ENCODE measurements at places on chromosomes 7 and 10. TPM values are rescaled to one million over a fixed set of nuclear protein-coding genes. Genes with fewer than 3 reads are reported as not detected.

Gene NCF1
- 1.8 TPM for total RNA-seq

Gene FRMD4A
- total RNA-seq = 7.0 TPM

Gene MACROH2A2
- total RNA-seq = 16.3 TPM

Gene CCL26
- total RNA-seq = not detected

Gene MDH2
- total RNA-seq = 52.0 TPM

Gene DTX2
- 51.2 TPM for total RNA-seq

Gene ATP5F1C
- total RNA-seq = 387 TPM

Gene CALML3
- total RNA-seq = not detected

Gene CUL1
- 36.1 TPM for total RNA-seq

Gene ZNF282
- total RNA-seq = 37.3 TPM

Gene CYP17A1
- not detected for total RNA-seq

Gene FAM237B
- total RNA-seq = not detected

Gene CHST12
- total RNA-seq = 6.0 TPM

Gene ASAH2B
- 3.3 TPM for total RNA-seq

Gene ZNF853
- 3.1 TPM for total RNA-seq

- DNase-seq = no peak
These were observed 68.0 kb upstream of the CACNA2D1 start for GRCh38 chr7:82511542-82511941.

GRCh38 chr7:142438235-142438922, 180.5 kb upstream of the PRSS58 start:
- DNase-seq = no peak

GRCh38 chr7:145219461-145219860, 383.6 kb upstream of the TPK1 start:
- no peak for DNase-seq

DNA sequence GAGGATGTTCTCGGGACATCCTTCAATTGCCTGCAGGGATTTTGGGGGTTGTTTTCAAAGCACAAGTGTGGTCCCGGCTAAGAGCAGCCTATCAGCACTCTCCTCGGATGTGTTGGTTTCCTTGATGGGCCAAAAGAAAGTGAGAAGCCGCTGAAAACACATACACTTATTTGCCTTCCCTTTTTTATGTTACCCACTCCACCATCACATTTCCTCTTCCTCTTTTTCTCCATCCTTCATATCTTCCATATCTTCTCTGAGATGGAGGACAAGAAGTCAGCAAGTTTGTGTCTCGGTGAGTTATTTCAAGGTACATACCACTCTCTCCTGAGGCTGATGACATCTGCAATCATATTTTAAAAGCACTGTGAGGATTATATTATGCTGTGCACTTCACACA, 64.0 kb downstream of the ZNF33B start:
- no peak for DNase-seq

DNA sequence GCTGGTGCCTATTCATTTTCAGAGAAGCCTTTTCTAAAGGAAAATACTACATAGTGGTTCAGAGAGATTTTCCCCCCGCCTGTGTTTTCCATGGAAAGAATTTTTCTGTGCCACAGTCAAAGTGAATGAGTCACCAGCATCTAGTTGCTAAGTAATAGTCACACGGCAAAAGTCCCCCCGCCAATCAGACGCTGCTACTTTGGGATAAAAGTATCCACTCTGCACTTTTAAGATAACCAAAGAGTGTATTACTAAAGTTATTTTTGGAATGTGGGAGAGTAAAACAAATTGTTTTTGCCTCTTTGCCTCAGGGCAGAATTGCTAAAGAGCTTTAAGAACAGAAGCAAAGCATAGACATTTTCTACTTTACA, 23.5 kb downstream of the ABLIM1 start:
- DNase-seq = peak; percentile 59

DNA sequence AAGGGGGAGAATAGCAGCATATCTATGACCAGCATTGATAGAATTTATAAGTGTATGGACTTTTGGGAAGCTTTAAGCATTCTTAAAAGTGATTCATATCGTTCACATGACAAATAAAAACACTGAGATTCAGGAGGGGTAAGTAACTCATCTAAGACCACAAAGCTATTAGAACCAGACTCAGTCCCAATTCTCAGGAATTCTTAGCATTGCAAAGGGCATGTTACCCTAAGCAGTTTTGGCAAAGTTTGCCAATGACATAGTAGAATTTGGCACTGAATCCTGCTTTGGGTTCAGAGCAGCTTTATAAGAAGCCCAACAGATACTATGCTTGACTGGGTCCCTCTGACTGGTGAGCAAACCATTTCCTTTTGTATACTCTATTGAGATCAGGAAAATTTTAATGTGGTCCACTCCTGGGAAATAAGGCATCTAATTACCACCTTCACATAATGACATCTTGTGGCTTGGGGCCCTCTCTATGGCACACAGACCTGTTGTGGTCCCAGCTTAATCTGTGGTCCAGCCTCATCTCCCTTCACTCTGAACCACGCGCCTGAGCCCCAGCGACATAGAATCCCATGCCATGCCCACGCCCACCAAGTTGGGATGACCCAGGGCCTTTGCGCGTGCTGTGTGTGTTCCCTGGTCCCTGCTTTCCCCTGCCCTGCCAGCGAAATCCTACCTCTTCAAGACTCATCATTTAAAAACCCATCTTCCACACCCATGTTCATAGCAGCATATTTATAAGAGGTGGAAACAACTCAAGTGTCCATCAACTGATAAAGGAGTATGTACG, 37.5 kb upstream of the DOCK1 start:
- no peak for DNase-seq

GRCh38 chr7:155252892-155253501, 44.7 kb upstream of the INSIG1 start:
- peak; percentile 37 for DNase-seq

- no peak for DNase-seq
These were observed 198.7 kb downstream of the PTPRN2 start for GRCh38 chr7:158388928-158389327.

DNA sequence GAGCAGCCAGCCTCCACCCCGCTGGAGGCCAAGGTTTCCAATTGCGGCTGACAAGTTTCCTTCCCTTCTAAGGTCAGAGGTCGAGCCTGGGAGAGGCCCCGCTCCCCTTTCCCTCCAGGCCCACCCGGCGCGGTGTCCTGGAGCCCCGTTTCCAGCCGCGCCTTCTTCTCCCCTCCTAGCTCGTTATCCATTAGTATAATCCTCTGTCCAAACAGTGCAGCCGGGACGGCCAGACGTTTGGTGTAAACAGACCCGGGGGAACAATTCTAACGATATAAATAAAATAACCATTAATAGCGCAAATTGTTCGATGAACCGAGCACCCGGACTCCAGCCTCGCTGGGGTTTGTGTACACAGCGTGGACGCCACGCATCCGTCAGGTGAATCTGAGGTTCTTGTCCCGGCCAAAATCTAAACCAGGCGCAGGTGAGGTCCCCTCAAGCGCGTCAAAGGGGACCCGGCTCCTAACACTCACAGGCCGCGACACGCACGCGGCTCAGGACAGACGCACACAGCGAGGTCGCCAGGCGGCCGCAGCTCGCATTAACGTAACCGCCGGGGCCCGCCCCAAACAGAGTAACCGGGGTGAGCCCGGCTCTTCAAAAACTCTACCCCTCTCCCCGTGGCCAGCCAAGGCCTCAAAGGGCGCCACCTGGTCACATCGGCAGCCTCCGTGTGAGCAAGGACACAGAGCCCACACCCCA, 10.8 kb upstream of the NKX2-3 start:
- DNase-seq = no peak

DNA sequence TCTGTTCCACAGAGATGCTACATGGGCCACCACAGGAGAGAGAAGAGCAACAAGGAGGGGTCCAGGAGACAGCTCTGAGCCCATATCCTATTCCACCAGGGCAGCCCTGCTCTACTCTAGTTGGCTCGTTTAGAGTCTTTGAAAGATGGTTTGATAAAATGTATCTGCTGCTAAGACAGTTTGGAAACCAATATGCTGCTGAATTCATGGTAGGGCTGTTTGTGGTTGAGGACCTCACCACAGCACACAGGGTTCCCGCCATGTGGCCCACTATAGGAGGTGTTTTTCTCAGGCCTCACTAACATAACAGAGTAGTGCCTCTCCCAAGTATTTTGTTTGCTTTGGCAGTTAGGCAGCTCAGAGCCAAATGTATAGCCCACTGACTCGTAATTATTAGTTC, 35.8 kb upstream of the ZC3HAV1L start:
- no peak for DNase-seq

- DNase-seq = no peak
These were observed 240.6 kb upstream of the KIAA1217 start for GRCh38 chr10:23968301-23968700.

DNA sequence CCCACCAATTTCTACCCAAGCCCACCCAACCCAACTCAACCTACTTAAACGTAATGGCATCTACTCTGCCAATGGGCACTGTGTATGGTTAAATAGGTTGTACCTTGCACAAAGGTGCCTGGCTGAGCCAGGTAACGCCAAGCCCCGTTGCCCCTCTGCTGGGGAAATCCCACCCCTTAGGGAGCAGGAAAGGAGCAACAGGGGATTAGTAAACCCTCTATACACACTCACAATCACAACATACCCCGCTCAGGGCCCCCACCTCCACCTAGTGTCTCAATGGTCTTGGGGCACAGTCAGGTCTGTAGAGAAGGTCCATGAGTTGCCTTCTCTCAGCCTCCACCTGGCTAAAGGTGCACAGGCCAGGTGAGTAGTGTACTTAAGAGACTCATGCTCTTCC, 74.3 kb upstream of the PCBD1 start:
- DNase-seq = peak; percentile 18

- DNase-seq = no peak
These were observed 83.6 kb downstream of the FANK1 start for GRCh38 chr10:125979976-125980375.

- DNase-seq = no peak
These were observed 225.3 kb upstream of the RHOBTB1 start for GRCh38 chr10:61169294-61169693.

GRCh38 chr10:125025341-125025740, 83.4 kb downstream of the ZRANB1 start:
- DNase-seq = no peak

- DNase-seq = no peak
These were observed 476.9 kb downstream of the KCNMA1 start for GRCh38 chr10:77160679-77161078.

DNA sequence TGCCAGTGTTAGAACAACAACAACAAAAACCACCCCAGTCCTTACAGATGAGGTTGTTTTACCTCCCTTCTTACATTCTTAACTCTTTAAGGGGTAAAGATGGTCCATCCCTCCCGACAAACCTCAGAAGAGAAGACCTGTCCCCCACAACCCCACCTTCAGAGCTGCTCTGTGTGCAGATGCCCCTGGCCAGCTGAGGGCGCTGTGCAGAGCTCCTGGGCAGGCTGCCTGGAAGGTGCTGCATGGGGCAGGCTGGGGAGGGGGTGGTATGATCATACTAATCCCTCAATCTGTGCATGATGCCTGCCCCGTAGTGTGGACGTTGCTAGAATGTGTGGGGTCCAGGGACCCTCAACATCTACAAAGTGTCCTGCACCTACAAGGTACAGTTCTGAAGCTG, 387.1 kb downstream of the INHBA start:
- DNase-seq = no peak

DNA sequence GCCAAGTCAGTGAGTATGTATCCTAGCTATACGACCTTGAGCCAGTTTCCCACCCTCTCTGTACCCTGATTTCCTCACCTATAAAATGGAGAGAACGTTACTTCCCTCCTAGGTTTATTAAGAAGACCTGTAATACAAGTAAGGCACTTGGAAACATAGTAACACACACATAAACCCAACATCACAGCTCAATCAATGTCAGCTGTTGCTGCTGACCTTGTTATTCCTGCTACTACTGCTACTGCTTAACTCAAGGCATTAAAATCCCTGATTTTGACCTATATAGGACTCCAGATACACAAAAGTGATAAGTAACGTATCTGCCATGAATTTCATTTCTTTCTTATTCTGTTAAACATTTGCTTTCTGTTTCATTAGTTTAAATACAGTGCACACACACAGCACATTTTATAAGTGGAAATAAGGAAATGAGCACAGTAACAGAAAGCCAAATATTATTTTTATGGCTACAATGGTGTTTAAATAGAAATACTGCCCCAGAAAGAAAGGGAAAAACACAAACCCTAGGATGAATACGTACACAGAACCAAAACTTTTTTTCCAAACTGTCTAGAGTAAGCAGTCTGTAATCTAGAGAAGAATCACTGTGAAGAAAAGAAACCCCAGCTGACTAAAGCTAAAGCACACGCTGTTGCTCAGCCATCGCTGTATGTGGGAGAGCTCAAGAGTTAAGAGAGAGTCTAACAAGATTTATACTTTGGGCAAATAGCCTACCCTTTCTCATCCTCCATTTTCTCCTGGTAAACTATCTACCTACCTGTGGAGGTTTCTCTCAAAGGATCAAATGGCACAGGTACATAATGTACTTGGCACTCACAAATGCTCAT, 19.0 kb downstream of the NAPEPLD start:
- no peak for DNase-seq

DNA sequence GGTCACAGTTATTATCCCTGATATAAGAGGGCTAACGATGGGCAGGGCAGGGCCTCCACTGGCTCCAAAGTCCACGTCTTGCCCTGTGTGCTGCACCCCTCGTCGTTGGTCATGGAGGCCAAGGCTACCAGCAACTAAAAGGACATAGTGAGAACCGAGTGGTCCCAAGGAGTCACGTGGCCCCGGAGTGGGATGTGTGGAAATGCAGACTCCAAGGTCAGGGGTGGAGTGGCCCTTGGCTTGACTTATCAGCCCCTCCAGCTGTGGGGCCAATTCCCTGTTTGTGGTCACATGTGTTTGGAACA, 30.7 kb downstream of the BTBD16 start:
- no peak for DNase-seq

GRCh38 chr7:12635830-12636229, 51.6 kb upstream of the ARL4A start:
- DNase-seq = no peak

- no peak for DNase-seq
These were observed 11.6 kb upstream of the TNPO3 start for GRCh38 chr7:129066290-129067131.

DNA sequence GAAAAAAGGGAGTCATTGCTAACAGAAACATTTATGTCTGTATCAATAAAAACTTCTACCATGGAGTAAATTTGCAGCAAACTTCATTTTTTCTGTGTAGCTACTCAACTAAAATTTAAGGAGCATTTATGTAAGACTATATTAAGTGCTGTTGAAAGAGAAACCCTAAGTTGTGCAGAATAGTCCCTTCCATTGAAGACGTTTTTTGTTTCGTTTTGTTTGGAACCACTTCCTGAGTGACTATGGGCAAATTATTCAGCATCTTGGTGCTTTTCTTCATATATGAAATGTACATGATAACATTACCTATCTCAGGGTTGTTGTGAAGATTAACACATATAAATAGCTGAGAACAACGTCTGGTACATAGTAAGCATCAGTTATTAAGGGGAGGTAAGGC, 24.3 kb downstream of the SEM1 start:
- DNase-seq = no peak
